ENCODE measurements at places on chromosomes 11 and 22.

DNA sequence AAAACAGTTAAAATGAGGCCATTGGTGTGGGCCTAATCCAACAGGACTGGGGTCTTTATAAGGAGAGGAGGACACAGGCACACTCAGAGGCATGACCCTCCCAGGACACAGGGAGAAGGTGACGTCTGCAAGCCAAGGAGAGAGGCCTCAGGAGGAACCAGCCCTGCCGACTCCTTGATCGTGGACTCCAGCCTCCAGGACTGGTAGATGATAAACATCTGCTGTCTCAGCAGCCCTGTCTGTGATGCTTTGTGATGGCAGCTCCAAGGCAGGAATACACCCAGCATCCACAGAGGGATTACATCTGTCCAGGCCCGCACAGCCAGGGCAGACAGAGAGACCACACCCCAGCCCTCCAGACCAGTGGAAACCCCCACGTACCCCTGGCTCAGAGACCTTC is 18.4 kb downstream of the CDKN1C start:
- DNase-seq, result no peak

- no peak for DNase-seq
Observed at GRCh38 chr22:33570110-33570509, 350.2 kb downstream of the LARGE1 start.

DNA sequence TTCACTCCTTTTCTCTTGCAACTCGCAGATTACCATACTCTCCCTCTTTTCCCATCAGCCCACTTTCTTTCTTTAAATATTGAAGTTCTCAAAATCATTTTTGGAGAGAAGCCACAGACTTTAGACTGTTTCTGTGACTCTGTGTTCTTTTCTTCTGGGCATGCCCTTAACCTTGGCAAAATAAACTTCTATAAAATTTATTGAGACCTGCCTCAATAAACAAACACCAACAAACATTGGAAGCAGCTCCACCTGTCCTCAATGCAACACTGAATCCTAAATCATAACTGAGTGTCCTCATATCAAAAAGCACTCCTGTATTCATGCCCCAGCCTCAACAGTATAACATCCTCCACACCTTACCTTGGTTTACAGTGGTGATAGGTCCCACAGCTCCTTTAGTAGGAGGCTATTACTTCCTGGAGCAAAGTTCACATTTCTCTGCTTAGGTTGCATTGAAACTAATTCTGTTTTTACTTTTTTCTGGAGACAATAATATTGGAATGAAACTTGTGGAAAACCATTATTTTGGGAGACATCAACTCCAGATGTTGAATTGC is 320.0 kb upstream of the LRRC4C start:
- no peak for DNase-seq

GRCh38 chr11:78338138-78338537 is 79.5 kb downstream of the GAB2 start:
- no peak for DNase-seq

- no peak for DNase-seq
Observed at GRCh38 chr11:126140201-126140925, 71.1 kb downstream of the RPUSD4 start.

Measured in AG04450 (cell line).